ENCODE measurements at places on chromosomes 1 and 21.

GRCh38 chr1:20640183-20640597 is 6.9 kb downstream of the PINK1 start:
- DNase-seq, result peak; percentile 50

DNA sequence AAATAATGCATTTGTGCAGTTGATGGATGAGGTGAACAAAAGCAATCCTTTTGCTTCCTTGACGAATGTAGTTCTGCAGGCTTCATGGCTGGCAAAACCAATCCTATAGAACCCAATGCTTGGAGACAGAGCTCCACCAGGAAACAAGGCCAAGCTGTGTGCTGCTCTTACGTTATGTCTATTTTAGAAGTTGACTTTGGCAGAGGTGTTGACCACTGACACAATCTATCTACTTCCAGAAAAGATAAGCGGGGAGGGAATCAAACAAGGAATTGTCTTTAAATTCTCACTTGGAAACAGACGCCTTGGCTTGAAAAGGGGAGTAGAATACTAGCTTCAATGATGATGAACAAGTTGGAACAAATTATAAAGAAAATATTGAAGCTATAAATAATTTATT is 211.2 kb downstream of the SETD4 start:
- DNase-seq, result no peak

DNA sequence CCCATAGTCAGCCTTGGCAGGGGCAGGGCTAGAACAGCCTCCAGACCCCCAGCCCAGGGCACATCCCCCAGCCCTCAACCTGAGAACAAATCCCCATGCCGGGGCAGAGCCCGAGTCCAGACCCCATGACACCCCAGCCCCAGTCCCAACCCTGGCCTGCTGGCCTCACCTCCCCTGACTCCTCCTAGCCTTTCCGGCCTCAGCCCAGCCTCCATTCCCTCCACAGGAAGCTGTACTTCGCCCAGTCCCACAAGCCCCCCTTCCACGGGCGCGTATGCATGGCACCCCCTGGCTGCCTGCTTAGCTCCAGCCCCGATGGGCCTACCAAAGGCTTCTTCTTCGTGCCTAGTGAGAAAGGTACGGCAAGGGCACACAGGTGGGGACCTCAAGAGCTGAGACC is 50.4 kb downstream of the DISP3 start:
- no peak for DNase-seq

- DNase-seq, result no peak
Observed at GRCh38 chr1:208209286-208209685, 34.9 kb downstream of the PLXNA2 start.

DNA sequence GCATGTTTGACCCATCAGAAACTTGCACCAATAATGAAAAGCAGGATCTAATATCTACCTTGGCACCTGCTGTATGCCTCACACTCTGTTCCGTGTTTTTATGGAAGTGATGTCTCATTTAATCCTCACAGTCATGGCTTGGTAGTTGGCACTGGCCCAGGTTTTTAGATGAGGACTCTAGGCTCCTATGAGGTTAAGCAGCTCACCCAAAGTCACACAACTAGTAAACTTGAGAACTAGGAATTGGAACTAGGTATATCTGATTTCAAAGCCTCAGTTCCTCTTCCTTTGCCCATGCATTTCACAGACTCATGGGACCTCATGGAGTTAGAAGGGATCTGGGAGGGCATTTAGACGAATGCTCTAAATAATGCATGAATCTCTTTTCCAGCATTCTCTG is 21.3 kb upstream of the TARBP1 start:
- no peak for DNase-seq

- DNase-seq, result no peak
Observed at GRCh38 chr1:44168520-44169098, 27.2 kb upstream of the KLF18 start.

GRCh38 chr1:151157067-151157531 is 650 bp downstream of the TNFAIP8L2 start:
- DNase-seq, result no peak

Data from NCI-H1930 (cell line).